ENCODE measurements at places on chromosomes 2 and 18. TPM values are rescaled to one million over a fixed set of nuclear protein-coding genes. Genes with fewer than 3 reads are reported as not detected.
A peak's percentile ranks its signal among the peaks of the same experiment; 100 is the strongest.

DNA sequence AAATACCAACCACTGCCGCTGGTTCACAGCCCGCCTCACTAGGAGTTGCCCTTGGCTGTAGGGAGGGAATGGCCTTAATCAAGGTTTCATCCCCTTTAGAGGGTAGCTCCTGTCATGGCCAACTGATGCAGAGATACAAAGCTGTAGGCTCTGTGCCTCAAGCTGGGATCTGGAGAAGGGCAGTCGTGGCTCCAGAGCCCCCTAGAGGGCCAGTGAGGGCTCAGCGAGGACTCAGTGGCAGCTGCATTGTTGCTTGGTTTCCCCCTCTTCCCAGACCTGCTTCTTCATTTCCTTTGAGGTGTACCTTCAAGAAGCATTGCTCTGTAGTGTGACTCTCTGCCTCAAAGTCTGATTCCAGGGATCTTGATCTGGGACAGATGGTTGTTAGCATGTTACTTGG is 302.1 kb downstream of the LPIN1 start:
- no peak for DNase-seq

DNA sequence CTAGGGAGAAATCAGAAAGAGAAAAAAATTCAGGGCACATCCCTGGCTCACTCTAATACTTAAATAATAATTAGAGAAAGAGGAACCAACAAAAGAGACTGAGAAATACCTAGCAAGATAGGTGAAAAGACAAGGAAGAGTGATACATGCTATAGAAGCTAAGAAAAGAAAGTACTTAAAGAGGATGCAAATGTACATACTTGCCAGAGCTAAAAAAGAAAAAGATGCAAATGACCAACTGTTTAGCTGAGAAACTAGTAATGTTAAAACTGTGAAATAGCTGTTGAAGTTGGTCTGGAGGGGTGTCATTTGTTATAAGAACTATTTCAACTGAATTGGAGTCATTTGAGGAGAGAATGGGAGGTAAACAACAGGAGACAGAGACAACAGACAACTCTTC is 412.2 kb downstream of the SPAG16 start:
- no peak for DNase-seq

DNA sequence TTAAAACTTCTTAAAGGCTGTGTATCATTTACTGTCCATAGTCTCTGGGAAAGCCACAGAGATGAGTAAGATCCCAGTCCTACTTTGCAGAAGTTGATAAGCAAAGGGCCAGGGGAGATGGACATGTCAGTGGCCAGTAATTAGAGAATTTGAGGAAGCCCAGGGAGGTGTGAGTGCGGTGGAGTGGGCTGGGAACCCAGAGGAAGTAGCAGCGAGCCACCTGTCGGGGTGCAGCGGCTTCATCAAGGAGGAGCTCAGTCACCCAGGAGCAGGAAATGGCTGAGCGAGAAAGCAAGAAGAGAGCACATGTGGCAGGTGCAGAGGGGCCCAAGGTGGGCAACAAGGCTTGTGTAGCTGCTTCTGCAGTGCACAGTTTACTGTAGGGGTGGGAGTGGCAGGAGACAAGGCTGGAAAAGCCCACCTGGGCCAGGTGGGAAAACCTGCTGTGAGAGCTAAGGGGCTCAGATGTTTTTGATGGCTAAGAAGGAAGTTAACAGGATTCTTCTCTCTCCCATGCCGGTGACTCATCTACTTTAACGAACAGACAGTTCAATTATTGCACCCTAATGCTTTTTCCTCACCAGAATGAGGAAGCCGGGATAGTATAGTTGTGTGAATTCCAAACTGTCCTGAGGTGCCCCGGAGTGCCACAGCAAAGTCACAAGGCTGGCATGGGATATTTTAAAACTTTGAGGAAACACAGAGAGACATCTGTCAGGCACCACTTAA is 34.8 kb upstream of the MGAT5 start:
- DNase-seq: peak; percentile 23

GRCh38 chr2:15315411-15315810 is 245.7 kb downstream of the NBAS start:
- DNase-seq: no peak

- DNase-seq: no peak
Measured at GRCh38 chr18:79515944-79516351, 120.2 kb downstream of the NFATC1 start.

DNA sequence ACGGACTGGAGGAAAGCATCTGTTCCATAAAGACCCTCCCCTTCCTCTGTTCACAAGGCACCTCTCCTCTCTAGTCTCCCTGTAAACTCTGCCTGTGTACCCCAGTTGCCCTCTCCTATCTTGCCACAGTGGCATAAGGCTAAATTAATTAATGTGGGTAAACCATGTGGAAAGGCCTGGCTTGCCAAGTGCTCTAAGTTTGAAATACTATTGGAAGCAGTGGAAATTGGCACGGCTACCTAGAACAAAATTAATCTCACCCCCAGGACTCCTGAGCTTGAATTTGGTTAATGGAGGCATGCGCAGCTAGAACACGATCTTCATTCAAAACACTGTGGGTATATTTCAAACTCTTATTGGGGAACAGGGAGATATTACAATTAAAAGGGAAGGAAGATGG is 19.2 kb upstream of the SLC14A2 start:
- DNase-seq: no peak

DNA sequence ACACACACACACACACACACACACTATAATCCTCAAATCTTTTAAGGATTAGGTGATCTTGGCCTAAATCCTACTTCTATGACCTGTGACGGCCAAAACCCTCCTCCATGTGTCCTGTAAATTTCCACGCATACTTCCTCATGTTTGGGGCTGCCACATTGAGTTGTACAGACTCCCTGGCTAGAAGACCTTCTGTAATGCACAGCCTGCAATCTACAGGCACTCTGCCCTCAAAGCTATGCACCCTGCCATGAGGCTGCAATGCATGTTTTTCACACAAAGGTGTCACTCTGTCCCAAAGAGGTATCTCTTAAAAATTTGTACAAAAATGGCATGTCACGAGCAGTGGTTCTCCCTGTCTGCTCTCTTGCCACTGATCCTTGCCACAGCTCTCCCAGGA is 26.4 kb upstream of the B4GALT6 start:
- no peak for DNase-seq

- no peak for DNase-seq
Measured at GRCh38 chr2:145012214-145012670, 492.3 kb upstream of the ZEB2 start.

Gene MREG
- 5.3 TPM for total RNA-seq

Gene CFAP65
- not detected for total RNA-seq

Gene INO80C
- 21.3 TPM for total RNA-seq

Gene POLE4
- 27.4 TPM for total RNA-seq

Gene KLHL30
- not detected for total RNA-seq
